HS-27A (cell line): ENCODE measurements at places on chromosomes 13 and 19.
A peak's percentile ranks its signal among the peaks of the same experiment; 100 is the strongest.

GRCh38 chr19:16888629-16889365, at the start of gene F2RL3:
TSS of gene F2RL3 (plus strand) at chr19:16888999. CDS start at chr19:16889190, 191 bp downstream.
- DNase-seq: no peak

DNA sequence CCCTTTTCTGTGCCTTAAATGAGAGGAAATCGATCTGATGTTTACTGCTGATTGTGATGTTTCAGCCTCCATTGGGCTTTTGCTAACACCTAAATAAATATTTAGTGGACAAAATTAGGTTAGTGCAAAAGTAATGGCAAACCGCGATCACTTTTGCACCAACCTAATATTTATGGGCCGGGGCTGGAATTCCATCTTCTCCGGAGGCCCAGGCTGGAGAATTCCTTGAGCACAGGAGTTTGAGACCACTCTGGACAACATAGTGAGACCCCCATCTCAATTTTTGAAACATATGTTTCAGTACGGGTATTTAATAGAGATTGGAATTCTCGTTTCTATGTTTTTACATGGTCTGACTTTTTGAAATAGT, 603 bp downstream of the ZNF880 start:
- no peak for DNase-seq

DNA sequence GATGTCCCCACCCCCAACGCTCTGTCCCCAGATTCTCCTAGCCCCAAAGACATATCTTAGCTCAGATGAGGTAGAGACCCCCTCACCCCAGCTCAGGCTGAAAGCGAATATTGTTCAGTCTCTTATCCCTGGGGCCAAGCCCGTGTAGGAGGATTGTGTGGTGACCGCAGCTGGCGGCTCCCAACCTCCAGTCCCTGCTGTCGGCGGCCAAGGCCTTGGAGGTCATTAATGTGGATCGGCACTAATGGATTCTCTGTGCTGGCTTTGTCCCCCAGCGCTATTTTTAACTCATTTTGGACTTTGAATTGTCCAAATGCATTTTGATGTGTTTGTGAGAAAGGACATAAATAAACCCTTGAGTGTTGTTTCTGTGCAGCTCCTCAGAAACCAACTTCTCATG, 124.2 kb downstream of the UQCRFS1 start:
- DNase-seq: no peak

- no peak for DNase-seq
These were observed 8.7 kb downstream of the RPS28 start for GRCh38 chr19:8329996-8330395.

DNA sequence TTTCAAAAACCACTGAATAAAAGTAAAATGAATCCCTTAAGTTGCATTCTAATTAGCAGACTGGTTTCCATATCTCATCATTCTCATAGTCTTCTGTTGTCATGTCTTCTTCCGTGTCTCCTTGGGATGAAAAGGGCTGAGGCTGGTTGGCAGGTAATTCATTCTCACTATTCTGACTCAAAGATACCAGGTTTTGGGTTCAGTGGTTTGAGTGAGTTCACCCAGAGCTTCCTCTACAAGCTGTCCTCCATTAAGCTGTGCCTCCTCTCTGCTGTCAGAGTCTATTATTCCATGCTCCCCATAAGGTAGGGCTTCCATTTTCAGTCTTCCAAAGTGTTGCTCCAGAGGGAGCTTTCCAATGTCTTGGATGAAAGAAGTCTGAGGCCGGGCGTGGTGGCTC, 68.3 kb downstream of the FNDC3A start:
- no peak for DNase-seq

DNA sequence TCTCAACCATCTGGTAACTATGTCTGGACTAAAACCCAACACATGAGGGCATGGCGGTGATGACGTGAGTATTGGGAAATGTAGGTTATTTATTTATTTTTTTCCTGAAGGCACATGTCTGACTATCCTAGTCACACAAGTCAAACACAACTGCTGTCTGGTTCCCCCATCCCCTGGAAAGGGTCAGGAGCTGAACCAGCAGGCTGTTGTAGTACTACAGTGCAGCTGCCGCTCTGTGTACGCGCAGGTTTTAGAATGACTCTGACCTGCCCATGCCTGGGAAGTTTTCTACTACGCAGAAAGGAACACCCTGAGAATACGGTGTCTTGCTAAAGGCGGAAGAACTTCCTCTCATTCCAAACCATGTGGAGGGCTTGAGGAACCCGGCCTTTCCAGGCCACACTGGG, 1.2 kb downstream of the SLC7A1 start:
- DNase-seq: peak; percentile 52

DNA sequence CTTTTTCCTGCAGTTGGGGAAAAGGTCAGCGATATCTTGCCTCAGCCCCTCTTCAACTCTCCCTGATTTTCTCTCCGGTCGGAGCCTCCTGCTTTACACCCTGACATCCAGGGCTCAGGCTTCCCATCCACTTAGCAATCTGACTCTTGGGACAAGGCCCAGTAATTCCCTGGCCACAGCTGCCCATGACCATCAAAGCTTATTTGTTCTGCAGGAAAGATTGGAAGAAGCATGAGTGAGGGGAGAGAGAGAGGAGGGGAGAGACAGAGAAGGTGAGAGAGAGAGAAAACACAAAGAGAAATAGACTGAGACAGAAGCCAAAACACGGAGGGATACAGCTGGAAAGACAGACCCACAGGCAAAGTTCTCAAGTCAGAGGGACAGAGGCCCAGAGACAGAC, 13.7 kb downstream of the SYT3 start:
- no peak for DNase-seq

GRCh38 chr13:51223560-51224270, 1.5 kb downstream of the FAM124A start:
- no peak for DNase-seq

- DNase-seq: no peak
These were observed 6.7 kb upstream of the CCDC8 start for GRCh38 chr19:46420056-46420455.

DNA sequence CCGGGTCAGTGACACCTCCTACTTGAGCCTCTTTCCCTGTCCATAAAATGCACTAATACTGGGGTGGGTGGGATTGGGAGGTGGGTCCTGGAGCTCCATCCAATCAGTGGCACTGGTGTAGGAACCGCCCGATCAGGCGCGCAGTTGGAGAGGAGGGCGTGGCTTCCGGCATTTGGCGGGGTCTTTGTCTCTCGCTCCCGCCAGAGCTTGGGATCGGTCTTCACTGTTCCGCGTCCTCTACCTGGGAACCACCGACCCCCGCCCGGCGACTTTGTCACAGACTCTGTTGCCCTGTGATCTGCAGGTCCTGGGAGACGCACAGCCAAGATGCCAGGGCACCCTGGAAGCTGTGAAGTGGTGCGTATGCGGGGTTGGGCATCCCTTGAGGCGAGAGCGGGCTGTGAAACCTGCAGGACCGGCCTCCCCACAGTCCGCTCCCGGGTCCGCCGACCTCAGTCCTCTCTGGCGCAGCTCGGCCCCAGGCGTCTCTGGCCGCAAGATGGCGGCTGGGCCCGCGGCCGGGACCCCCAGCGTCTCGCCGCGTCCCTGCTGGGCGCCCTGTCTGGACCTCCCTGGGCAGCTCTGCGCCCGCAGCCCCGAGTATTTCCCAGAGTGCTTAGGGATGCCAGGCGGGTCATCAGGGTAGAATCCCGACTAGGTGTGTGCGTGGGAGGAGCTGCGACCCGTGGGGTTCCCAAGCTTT, 41.6 kb upstream of the ZNF730 start:
- peak; percentile 11 for DNase-seq

DNA sequence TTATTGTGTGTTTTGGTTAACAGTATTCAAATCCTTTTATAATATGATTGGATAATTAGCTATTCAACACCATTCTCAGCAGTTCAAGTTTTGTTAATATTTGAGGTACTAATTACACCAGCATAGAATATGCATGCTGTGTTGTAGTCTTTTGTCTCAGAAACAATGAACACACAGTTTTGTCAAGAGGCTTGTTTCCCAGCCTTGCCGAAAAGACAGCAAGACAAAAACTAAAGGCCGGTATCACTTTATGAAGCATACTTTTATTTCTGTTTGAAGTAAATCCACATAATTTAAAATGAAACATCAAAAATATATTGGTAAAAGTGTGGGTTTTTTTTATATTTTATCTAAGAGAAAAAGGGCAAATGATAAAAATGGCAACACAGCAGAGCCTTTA, 7.5 kb downstream of the GPR180 start:
- no peak for DNase-seq

- DNase-seq: no peak
These were observed 418.6 kb downstream of the UQCRFS1 start for GRCh38 chr19:28794301-28794700.

DNA sequence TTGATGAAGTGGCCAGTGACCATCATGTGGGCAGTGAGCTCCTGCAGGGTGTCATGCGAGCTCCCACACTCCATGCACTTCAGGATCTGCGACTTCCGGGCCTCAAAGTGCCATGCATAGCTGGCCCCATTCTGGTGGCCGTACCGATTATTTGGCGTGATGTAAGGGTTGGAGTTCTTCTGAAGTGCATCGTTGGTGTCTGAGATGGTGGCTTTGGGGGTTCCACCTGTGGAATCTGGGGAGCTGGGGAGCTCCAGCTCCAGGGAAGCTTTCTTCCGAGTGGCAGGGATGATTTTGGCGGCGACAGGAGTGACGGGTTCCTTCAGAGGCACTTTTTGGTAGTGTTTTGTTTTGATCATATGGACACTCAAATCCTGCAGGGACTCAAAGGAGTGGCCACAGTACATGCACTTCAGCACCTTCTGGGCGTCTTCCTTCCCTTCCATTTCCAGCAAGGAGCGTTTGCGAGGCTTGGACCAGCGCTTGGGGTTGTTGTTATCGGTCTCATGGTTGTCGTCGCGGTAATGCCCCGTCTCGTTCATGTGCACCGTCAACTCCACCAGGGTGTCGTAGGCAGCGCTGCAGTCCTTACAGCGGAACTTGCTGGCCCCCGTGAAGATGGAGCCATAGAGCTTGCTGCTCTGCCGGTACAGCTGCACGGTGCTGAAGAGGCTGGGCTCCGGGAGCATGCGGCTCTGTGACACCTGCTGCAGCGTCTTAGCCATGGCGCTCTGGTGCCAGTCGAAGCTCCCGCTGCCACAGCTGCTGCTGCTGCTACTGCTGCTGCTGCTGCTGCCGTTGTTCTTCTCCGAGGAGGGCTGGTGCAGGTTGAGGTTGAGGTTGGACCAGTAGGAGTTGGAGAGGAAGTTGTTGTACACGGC, 70.4 kb downstream of the TSHZ3 start:
- no peak for DNase-seq

- no peak for DNase-seq
These were observed 1.7 kb upstream of the ZNF507 start for GRCh38 chr19:32343550-32344262.

DNA sequence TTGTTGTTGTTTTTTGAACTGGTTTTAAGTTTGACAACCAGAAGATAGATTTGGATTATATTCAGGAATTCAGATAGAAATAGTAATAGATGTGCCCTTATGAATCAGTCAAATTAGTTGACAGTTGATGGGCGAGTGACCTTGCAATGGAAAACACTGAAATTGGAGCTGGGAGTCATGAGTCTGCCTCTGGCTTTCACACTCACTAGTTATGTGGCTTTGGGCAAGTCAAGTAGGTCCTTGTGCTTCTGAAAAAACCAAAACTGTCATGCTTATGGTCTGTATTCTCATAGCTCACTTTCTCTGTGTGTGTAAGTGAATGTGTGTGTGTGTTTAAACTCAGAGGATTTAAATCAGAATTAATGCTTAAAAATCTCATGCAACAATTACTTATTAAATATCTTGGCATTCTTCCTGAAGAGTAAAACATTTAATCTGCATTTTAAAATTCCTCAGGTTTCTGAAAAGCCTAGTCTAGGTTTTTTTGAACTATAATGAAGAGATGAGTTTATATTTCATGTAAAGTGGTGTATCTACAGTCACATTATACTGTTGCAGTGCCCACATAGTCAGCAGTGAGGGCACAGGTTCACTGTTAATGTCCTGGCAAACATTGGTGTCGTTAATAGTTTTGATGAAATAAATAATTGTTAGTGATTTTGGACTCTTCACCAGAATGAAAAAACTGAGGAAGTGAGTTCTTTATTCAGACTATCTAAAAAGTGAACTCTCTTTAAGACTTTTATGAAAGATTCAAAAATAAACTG, 32.5 kb downstream of the UCHL3 start:
- DNase-seq: no peak

DNA sequence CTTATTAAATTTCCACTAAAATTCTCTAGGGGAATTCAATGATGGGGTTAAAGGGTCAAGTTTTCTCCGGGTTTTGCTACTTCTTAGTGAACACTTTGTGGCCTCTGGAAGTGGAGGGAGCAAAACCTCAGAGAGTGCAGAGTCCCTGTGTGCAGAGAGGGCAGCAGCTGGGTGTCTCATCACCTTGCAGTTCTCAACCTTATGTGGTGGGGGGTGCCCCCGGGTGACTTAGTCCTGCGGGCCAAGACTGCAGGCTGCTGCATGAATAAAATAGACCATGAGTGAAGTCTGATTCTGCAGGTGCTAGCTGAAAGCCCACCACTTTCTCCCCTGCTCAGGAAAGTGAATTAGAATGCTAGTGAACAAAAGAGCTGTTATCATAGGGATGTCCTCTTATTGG, 191.6 kb downstream of the DLEU7 start:
- DNase-seq: no peak
